ENCODE measurements at places on chromosomes 7 and 10.

DNA sequence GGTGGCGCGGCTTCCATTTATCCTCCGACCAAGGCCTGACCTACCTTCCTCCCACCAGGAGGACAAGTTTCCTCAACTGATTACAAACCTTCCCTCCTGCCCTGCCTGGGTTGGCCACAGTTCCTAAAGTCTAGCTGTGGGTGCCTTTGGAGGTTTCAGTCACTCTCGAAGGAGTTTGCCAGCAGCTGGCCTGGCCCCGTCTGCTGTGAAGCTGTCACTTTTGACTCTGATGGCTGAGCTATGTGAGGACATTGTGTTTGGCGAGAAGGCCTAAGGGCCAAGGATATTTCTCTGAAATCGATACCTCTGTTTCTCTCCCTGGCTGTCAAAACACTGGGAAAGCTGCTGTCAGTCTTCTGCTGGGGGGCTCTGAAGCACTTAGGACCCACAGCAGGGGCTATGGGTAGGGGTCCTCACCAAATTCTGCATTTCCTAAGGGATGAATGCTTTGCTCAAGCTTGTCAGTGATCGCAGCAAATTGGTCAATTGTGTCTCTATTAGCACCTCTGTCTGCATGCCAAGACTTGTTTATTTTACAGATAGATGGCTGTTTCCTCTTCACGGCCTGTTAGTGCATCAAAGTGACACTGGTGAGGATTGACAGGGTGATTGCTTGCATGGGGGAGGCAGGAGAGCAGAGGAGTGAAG lies 31.9 kb upstream of the SAMD8 start:
- no peak for ATAC-seq

- ATAC-seq: no peak
Observed at GRCh38 chr7:25671111-25671510, 442.8 kb upstream of the NPVF start.

GRCh38 chr10:117609095-117609795 lies 66.7 kb downstream of the EMX2 start:
- no peak for ATAC-seq

- ATAC-seq: peak; percentile 93
Observed at GRCh38 chr7:30564243-30564892, 30.3 kb upstream of the GARS1 start.

GRCh38 chr10:5583525-5584175 lies 58.9 kb downstream of the CALML3 start:
- no peak for ATAC-seq

DNA sequence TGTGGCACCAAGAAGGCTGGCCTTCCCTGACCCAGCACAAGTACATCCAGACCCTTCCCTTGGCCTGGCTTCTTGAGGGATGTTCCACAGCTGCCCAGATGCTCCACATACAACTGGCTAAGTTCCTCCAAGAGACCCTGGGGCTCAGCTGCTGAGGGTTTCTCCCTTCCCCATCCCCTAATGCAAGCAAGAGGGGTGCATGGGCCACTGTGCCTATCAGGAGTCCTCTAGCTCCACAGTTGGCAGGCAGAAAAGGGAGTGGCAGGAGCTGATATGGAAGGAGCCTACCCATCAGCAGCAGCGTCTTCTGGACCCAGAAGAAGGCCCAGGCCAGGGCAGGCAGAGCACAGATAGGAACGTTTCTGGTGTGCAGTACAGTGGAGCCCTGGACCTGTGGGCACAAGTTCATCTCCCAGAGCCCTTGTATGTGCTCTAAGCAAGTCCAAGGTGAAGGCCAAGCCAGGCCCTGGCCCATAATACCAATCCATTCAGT lies 26.2 kb downstream of the VSIR start:
- no peak for ATAC-seq

GRCh38 chr10:5971886-5972285 lies 5.5 kb downstream of the IL15RA start:
- ATAC-seq: no peak

DNA sequence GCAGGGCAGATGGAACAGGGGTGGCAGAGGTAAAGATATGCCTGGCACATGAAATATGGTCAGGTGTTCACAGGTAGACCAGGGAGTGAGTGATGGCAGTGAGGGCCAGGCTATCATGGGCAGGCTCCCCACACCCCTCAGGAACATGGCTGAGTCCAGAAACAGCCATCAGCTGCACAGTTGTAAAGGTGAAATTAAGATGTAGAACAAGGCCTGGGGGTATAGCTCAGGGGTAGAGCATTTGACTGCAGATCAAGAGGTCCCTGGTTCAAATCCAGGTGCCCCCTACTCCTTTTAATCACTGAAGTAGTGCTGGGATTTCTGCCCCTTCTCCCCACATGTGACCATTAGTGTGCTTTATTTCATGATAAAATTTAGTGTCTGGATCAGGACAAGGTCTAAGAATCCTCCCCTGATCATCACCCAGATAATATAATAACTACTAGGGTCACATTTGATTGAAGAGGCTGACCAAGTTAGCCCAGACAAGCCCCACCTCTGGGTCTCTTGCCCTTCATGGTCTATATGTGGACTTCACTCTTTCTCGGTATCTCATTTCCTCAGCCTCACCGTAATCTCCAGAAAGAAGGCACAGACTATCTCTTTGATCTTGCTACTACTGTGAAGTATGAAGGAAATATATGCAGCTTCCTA lies 69.0 kb downstream of the ZNF783 start:
- no peak for ATAC-seq

DNA sequence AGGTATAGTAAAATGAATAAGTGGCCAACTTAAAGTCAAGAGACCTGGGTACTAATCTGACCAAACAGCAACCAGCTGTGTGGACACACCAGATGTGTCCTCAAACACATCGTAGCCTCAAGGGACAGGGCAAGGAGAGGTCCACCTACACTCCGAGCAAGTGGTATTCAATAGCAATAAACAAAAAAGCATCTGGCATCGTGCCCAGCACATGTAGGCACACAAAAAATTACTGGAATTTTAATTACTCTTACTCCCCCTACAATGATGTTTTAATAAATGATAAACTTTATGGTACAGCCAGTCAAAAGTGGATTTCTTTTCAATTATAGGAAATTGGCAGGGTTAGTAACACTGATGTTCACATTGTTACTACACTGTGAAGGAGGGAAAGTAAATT lies 3.5 kb upstream of the RGS10 start:
- ATAC-seq: no peak

DNA sequence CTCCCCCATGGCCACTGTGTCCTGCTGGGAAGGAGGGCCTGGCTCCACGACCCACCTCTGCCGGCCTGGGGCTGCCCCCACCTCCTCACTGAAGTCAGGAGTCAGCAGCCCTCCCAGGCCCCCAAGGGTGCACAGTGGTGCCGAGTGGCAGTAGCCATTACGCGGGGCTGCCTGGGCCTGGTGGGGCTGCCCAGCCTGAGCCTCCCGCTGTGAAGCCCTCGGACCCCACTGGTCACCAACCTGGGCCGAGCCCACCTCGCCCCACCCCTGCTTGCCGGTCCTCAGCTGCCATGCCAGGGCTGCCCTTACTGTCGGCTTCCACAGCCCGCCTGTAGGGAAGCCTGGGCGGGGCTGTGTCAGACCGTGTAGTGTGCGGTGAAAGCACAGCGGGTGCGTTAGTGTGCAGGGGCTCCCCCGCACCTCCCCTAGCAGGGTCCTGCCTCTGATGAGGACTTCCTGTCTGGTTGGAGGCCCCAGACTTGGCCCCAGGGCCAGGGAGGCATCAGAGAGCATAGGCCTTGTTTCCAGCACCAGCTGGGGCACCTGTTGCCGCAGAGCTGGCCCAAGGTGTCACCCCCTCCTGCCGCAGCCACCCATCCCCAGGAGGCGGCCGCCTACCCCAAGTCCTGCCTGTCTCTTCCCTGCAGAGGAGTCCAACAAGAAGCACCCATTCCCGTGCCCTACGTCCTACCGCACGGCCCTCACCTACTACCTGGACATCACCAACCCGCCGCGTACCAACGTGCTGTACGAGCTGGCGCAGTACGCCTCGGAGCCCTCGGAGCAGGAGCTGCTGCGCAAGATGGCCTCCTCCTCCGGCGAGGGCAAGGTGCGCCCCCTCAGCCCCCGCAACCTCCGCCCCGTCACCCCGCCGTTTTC lies 10.0 kb downstream of the TMEM120A start:
- ATAC-seq: no peak
